Cardiac septum (tissue), 1 donor: ENCODE measurements at places on chromosomes 16 and 17. TPM values are rescaled to one million over a fixed set of nuclear protein-coding genes. Genes with fewer than 3 reads are reported as not detected.

The ZNF423 gene
- total RNA-seq = 8.6 TPM

The KCNJ18 gene
- not detected for total RNA-seq

GRCh38 chr16:8955828-8956227 is 7.9 kb downstream of the USP7 start:
- DNase-seq = no peak

The HOXB1 gene
- not detected for total RNA-seq

The SCARF1 gene
- 10.9 TPM for total RNA-seq

- no peak for DNase-seq
Observed at GRCh38 chr17:79487149-79487548, 123.7 kb downstream of the RBFOX3 start.

The CFAP97D1 gene
- not detected for total RNA-seq

The TSNAXIP1 gene
- total RNA-seq = 0.51 TPM

DNA sequence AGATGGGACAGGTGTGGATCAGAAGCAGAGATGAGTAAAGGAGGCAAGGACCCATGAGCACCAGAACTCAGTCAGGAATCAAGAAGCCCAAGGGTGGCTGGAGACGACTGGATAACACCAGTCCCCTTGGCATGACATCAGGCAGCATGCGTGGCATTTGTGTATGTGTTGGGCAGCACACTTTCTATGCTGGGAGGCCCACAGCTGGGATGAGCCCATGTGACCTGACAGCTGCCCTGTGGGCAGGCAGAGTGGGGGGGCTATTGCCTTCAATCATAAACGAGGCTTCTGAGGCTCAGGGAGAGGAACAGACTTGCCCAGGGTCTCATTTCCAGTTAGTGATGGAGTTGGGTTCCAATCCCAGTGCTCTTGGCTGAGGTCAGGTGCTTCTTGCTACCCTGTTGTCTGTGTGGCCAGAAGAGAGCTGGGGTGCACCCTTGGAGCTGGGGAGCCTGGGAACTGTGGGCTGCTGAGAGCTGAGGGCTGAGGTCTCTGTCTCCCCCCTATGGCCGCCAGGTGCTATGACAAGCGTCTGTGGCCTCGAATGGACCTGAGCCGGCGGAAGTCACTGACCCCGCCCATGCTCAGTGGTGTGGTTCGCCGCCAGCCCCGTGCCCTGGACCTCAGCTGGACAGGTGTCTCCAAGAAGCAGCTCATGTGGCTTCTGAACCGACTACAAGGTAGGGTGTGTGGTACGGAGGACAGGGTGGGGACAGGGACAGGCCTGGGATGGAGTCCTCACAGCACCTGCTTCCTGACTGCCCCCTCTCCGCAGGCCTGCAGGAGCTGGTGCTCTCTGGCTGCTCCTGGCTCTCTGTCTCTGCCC is 7.1 kb upstream of the ORAI3 start:
- DNase-seq = peak; percentile 93

GRCh38 chr17:16281351-16281750 is 64.3 kb downstream of the PIGL start:
- no peak for DNase-seq

- DNase-seq = no peak
Observed at GRCh38 chr16:85048921-85049562, 21.4 kb downstream of the KIAA0513 start.

The CCR7 gene
- 0.32 TPM for total RNA-seq

- no peak for DNase-seq
Observed at GRCh38 chr17:13036751-13037150, 18.9 kb upstream of the ELAC2 start.

The COPZ2 gene
- 78.6 TPM for total RNA-seq

- no peak for DNase-seq
Observed at GRCh38 chr16:67807148-67807682, 526 bp downstream of the TSNAXIP1 start.

The ABI3 gene
- total RNA-seq = 6.0 TPM
